ENCODE measurements at places on chromosomes 11 and 22.
A peak's percentile ranks its signal among the peaks of the same experiment; 100 is the strongest.

DNA sequence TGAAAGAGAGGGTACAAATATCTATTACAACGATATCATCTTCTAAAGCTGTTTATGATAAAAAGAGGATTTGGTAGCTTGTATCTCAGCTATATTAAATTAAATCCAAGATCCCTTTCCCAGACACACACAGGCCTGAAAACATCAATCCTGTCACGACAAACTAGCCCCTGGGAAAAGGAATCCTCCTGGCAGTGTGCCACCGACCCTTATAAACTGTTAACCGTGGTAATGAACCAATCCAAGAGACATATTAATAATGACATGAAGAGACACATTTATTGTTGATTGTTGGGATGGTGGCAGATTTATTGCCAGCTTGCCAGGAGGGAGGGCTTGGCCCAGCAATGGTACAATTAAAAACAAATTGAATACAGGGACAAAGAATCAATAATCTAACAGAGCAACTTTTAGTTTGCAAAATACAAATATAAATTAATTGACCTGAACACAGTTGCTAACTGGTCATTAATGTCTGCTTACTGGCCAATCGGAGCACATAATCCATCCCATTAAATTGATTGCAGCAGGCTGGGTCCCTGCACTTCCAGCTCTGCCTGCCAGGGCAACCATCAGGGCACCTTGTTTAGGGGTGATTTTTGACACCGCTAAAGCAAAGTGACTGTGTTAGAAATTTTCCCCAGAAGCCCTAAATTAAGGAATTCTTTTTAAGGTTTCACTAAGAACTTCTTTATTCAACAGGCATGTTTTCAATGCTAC is 887.6 kb downstream of the OPCML start:
- DNase-seq = no peak

DNA sequence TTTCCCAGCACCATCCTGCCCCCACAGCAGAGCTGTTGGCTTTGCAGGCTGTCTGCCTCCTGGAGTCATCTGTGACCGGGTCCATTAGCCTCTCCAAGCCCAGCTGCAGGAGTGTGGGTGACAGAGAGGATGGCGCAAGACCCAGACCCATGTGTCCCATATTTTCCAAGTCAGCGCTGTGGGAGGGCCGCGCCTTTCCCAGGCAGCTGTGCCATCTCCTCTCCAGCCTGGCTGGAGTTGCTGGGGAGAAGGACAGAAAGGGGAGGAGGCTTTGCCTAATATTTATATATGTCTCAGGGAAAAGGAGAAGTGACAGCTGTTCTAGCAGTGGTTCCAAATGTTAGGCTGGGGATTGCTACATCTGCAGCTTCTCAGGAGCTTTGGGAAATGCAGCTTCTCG is 15.7 kb downstream of the DTX4 start:
- no peak for DNase-seq

- no peak for DNase-seq
Observed at GRCh38 chr11:1238767-1239595, 16.1 kb downstream of the MUC5B start.

DNA sequence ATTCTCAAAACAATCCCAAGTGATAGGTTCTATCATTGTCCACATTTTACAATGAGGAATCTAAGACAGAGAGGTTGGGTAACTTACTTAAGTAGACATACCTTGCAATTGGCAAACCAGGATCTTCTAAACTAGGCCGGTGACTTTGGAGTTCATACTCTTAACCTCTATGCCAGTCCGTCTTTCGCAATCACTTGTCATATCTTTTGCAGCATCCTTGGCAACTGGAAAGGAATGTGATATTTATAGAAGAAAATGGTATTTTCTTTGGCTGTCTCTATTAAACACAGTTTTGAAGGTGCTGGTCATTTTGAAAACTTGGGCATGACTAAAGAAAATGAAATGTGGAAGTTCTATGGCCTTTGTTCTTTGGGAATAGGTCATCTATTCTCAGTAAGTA is 556.5 kb downstream of the NELL1 start:
- no peak for DNase-seq

DNA sequence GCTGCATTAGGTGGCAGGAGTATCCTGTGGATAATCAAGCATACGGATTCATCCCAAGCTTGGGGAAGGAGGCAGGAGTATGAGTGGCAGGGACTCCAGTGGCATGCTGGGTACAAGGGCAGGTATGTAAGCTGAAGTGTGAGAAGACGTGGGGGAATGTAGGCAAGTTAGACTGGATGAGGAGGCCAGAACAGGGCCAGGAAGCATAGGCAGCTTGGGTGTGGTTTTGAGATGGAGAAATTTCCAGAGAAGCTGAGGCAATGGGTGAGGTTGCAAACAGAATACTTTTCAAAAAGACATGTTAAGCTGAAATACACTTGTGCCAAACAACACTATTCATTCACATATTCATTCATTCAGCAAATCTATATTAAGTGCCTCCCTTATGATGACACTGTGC is 43.1 kb upstream of the AMOTL1 start:
- DNase-seq = no peak

DNA sequence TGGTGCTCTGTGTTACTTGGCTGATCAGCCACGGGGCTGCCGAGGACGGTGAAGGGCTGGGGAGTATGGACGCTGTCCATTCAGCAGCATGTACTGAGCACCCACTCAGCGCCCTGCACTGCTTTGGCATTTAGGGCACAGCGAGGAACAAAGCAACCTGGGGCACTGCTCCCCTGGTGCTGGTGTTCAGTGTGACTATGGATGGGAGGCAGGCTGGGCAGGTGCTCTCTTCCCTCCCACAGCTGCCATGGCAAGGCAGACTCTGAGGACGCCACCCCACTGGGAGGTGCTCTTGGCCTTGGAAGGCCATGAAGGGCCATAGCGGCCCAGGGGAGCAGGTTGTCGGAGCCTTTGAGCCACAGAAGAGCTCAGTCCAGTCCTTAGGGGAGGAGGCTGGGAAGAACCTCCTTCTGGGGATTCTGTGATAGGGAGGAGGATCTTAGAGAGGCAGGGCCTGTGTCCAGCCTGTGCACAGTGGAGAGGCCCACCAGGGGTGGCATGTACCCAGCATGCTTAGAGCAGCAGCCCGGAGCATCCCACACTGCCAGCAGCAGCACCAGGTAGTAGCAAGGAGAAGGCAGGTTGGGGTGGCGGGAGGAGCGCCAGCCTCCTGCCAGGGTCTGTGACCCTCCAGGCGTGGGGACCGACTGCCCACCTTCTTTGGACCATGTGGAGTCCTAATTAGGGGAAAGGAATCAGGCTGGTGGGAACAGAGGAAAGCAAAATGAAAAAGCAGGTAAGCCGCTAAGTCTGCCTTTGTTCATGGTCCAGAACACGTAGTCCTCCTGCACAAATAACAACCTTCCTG is 141.8 kb downstream of the MPPED1 start:
- no peak for DNase-seq

DNA sequence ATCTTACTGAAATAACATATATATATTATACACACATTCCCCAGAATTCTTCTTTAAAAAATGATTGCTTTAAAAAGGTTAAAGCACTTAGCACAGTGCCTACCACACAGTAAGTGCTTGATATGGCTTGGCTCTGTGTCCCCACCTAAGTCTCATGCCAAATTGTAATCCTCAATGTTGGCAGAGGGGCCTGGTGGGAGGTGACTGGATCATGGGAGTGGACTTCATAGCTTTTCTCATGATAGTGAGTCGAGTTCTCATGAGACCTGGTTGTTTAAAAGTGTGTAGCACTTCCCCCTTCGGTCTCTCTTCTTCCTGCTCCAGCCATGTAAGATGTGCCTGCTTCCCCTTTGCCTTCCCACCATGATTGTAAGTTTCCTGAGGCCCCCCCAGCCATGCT is 6.2 kb downstream of the CRYAB start:
- no peak for DNase-seq

- no peak for DNase-seq
Observed at GRCh38 chr11:124584681-124585372, 15.0 kb downstream of the OR8A1 start.

- peak; percentile 43 for DNase-seq
Observed at GRCh38 chr11:11155962-11156815, 196.9 kb downstream of the CSNK2A3 start.

GRCh38 chr11:67584881-67585873 is 1.6 kb downstream of the GSTP1 start:
- DNase-seq = no peak

- peak; percentile 65 for DNase-seq
Observed at GRCh38 chr11:128694618-128695481, 978 bp downstream of the FLI1 start.

- DNase-seq = no peak
Observed at GRCh38 chr11:111703576-111703975, 62.6 kb downstream of the PPP2R1B start.

- peak; percentile 88 for DNase-seq
Observed at GRCh38 chr22:22508274-22509176, at the start of gene ZNF280B. Gene ZNF280B (minus strand): TSS chr22:22508742. CDS start chr22:22489398, 19,344 bp downstream.

DNA sequence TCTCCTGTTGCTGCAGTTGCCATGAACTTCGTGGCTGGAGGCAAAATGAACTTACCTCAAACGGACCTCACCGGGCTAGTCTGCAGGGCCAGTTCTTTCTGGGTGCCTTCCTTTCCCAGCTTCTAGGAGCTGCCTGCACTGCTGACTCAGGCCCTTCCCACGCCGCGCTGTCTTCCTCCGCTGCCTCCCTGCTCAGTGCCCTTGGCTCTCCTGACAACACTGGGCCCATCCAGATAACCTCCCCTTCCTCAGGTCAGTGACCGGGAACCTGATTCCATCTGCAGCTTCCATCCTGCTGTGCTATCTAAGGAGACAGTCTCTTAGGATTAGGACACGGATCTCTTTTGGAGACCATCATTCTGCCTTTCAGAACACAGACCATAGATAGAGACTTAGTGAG is 19.3 kb downstream of the MOB2 start:
- no peak for DNase-seq

DNA sequence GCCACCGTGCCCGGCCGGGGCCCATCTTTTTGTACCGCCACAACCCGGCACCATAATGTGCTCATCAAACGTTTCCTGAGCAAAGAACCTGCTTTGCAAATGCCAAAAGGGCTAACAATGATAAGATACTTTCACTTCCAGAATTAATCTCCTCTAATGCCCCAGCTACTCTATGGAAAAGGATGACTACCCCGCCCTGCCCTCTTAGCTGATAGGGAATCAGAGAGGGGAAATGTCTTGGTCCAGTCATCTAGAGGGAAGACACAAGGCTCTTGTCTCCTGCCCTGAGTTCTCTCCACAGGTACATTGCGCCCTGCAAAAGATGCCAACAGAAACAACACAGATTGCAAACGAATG is 586 bp downstream of the TTLL1 start:
- no peak for DNase-seq

DNA sequence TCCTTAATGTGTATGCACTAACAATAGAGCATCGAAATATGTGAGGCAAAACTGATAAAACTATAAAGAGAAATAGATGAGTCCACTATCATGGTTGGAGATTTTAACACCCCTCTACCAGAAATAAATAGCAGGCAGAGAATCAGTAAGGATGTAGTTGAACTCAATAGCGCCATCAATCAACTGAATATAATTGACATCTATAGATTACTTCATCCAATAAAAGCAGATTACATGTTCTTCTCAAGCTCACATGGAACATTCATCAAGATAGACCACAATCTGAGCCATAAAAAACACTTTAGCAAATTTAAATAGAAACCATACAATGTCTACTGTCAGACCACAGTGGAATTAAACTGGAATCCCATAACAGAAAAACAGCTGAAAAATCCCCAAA is 46.9 kb upstream of the NUP160 start:
- no peak for DNase-seq

- DNase-seq = no peak
Observed at GRCh38 chr22:47372596-47373385, 610.3 kb downstream of the TBC1D22A start.

GRCh38 chr11:111365722-111366559 is 13.1 kb downstream of the POU2AF1 start:
- no peak for DNase-seq

GRCh38 chr22:43313890-43314474 is 29.2 kb downstream of the SCUBE1 start:
- DNase-seq = no peak

GRCh38 chr11:131658414-131658813 is 288.0 kb downstream of the NTM start:
- no peak for DNase-seq

DNA sequence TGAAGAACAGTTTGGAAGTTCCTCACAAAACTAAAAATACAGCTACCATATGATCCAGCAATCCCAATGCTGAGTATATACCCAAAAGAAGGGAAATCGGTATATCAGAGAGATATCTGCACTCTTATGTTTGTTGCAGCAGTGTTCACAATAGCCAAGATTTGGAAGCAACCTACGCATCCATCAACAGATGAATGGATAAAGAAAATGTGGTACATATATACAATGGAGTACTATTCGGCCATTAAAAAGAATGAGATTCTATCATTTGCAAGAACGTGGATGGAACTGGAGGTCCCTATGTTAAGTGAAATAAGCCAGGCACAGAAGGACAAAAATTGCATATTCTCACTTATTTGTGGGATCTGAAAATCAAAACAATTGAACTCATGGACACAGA is 46.5 kb downstream of the XRRA1 start:
- no peak for DNase-seq

DNA sequence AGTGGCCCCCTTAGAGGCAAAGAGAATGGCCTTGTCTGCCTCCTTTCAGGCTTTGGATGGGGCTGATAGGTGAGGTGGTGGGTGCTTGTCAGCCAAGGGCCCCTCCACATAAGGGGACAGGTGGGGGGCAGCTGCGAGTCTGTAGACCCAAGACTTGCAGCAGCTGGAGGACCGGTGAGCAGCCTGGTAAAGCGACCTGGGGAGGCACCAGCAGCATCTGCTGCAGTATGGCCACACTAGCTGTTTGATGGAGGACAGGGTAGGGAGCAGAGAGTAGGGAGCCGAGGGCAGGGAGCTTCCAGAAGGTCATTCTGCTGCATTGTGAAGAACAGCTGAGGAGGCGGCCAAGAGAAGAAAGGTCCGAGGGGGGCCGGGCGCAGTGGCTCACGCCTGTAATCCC is 16.8 kb upstream of the MRTFA start:
- DNase-seq = no peak

DNA sequence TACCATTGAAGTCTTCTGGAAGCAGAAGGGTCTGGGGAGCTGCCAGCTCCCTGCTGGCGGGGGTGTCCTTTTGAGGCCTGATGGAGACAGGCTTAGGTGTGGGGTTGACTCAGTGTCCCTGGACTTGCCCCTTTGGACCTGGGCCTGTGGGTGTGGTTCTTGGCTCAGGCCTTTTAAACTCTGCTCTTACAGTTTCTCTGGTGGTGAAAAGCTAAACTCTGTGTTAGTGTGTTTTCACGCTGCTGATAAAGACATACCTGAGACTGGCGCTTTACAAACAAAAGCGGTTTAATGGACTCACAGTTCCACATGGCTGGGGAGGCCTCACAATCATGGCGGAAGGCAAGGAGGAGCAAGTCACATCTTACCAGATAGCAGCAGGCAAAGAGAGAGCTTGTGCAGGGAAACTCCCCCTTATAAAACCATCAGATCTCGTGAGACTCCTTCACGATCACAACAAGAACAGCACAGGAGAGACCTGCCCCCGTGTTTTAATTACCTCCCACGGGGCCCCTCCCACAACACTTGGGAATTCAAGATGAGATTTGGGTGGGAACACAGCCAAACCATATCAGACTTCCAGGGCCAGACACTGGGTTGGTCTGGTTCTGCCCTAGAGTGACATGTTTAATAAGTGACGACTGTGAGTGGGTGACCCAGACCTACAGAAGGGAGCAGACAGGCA is 26.5 kb downstream of the GRAMD4 start:
- no peak for DNase-seq
